ENCODE measurements at places on chromosomes 5 and 9.

GRCh38 chr5:16983022-16983639, 47.0 kb upstream of the MYO10 start:
- no peak for DNase-seq

DNA sequence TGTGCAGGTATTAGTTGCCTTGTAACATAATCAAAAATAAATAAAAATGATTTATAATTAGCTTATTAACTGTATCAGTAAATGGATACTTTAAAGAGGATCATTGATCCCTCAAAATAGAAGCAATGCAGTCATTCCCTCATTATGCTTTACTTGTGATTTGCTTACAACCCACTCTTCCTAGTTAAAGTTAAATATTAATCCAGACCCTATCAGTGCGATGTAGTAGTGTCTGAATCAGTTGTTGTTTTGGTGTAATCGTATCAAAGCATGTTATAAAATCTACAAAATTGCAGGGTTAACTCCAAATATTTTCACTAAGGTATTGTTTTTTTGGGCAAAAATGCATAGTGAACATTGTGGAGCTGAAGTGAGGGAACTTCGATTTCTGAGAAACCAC, 17.6 kb downstream of the TENT4A start:
- no peak for DNase-seq

DNA sequence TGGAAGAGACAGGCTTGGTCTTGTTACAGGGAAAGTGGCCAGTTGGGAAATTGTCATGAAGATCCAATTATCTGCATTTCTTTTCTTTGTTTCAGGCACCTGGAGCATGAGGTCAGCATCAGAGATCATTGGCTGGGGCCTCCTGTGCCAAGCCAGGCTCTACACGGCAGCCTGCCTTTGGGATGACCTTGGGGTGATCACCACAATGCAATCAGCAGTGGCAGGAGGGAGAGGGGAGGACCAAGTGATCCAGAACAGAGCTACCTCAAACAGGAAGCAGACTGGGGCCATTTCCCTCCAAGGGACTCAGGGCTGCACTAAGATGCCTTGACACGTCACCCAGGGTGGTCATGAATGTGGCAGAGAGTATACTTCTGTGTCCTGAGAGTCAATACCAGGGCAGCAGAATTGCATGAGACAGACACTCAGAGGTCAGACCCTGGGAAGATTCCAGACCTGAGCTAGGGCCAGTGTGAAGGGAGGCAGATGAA, 8.9 kb downstream of the SMIM23 start:
- no peak for DNase-seq

- DNase-seq, result no peak
Observed at GRCh38 chr5:142102980-142103740, 5.4 kb upstream of the NDFIP1 start.

- DNase-seq, result no peak
Observed at GRCh38 chr5:91848453-91848852, 465.3 kb upstream of the ARRDC3 start.

GRCh38 chr5:170246126-170246870, 13.5 kb downstream of the C5orf58 start:
- no peak for DNase-seq

GRCh38 chr9:133844881-133845410, 106.8 kb upstream of the SARDH start:
- DNase-seq, result no peak

DNA sequence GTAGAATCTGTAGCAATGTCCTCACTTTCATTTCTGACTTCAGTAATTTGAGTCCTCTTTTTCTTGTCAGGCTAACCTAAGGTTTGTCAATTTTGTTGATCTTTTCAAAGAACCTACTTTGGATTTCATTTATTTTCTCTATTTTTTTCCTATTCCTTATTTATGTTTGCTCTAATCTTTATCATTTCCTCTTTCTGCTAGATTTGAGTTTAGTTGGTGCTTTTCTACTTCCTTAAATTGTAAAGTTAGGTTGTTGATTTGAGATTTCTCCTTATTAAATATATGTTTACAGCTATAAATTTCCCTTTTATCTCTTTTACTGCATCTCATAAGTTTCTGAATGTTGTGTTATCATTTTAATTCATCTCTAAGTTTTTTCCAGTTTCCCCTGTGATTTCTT, 75.1 kb upstream of the FAM120A start:
- no peak for DNase-seq

DNA sequence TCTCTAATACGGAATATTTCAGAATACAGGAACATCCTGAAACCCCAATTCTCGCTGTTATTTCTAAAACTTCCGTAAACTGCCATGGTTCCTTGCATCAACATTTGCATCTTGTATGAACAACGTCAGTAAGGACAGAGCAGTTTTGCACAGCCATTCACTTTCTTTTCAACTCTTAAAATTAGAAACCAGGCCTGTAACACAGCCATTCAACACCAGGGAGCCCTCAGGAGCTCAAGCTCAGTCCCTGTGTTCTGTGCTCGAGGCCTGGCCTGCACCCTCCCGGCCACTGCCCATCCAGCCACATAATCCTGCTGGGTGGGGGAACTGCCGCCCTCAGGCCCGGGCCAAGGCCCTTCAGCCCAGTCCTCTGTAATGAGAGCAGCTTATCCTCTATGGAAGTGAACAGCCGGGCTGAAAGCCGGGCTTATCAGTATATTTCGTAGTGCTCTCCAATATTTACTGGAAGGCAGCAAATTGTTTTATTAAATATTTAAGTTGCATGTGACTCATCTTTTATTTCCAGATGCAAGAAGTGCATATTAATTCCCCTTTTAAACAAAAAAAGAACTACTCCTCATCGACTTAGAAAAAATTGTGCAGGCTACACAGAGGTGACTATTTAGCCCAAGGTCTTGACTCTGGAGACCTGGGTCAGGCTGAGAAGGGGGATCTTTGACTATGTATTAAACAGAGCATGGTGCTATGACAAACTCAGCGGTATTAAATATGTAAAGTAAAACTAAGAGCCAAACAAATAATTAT, 33.2 kb upstream of the SLC6A3 start:
- DNase-seq, result no peak

GRCh38 chr5:134018154-134018985, 13.6 kb upstream of the VDAC1 start:
- no peak for DNase-seq

DNA sequence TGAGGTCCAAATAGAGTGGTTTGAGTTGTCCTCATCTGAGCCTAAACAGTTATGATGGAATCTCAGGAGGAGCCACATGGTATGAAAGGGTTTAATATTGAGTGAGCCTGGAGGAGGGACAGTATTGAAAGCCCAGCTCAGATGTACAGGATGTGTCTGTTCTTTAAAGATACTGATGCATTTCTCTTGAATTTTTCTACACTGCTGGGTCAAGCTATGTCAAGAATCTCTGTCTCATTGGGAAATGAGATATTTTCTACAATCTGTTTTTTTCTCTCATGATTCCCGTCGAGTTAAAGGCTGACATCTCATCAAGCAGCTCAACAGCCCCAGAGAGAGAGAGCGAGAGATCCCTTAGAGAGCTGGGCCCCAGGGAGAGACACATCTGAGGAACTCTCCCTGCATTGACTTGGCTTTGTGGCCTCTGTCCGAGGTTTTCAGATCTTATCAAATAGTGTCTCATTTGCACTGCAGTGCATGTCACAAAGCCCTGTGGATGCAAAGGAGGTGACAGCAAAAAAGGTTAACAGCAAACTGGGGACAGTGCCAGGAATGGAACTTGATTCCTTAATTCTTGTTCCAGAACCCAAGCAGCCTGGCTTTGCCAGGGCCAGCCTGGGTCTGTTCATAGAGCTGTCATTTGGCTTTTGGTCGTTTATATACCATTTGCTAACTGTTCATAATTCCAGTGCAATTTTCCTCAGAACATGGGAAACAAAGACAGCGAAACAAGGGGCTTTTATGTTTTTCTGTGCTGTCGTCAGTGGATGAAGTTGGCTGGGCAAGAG, 19.0 kb upstream of the ACTBL2 start:
- no peak for DNase-seq

DNA sequence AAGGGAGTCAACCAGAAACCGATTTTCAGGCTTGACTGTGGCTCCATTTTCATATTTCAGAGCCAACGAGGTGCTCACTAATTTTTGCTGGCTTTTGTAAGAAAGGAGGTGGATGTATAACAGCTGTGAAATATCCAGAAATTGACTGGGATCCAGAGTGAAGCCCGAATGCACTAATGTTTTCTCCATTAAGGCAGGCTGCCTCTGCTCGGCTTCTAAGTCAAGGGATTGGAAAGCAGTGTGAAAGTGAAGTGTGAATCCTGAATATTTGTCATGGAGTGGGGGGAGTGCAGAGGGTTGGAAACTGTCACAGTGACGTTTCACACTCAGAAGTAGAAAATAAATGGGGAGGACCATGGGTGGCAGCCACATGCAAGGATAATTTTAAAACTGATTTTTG, 237.4 kb downstream of the GOLPH3 start:
- DNase-seq, result no peak

DNA sequence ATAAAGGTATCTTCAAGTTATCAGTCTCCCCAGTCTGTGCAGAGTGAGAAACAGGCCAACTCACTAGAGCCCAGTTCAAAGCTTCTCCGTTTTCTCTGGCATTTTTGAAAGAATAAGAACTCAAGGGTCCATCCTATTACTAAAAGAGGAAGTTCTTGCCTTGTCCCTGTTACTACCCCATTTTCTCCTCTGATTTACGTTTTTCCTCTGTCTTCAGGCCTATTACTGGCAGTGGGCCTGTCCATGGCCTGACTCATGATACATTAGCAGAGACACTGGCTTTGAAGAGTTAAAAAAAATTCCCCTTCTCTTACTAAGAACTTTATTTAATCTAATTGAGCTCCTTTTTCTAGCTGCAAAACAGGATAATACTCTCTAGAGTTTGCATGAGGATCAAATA, 624.0 kb upstream of the KLF4 start:
- no peak for DNase-seq

DNA sequence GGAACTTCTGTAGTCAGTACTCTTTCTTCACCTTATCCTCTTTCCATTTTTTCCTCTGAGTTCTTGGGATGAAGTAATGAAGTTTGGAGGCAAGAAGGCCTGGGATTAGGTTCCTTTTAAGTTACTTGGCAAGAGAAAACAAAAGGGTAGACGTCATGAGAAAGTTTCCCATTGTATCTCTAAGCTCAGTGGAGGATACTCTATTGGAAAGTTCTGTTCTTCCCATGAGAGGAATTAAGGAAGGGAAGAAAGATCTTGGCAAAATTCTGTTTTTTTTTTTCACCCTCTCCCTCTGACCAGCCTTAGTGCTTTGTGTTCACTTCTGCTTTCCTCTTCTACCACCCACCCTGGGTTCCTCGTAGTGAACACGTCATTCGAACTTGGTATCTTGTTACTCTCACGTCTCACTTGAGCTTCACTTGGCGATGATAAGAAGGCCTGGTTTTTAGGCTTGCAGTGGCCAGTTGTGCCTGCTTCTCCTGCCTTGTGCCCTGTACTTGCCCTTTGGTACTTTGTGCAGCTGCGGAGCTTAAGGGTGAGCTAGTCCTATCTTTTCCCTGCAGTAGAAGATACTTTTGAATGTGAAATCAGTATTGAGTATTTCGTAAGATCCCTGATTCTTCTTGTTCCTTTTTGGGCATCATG, 67.0 kb downstream of the ARHGAP26 start:
- no peak for DNase-seq

DNA sequence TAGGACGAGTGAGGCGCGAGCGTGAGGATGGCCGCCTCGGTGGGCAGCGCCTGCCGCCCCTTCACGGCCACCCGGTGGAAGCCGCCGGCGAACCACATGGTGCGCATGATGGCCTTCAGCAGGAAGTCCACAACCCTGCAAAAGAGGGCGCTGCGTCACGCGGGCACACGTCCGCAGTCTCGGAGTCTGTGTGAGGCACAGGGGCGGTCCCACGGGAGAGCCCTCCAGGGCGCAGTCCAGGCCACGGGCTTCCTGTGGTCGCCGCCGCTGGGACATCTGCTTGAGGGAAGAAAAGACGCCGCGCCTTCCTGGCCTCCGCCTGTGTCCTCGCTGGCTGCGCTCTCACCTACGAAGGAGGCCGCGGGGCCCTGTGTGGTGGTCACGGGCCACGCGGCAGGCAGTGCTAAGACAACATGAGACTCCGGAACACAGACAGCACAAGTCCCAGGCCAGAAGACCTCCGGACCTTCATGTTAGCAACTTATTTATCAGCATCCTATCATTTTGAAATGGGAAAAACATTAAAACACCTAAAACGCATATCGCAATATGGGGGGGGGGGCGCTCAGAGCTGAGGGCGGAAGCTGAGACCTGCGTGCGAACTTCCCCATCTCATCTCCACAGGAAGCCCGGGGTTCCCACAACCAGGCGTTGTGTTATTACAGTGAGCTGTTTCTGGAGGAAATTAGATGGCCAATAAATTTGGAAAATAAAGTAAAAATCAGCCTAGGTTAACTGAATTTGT, 28.8 kb downstream of the LPCAT1 start:
- DNase-seq, result no peak

GRCh38 chr5:122500245-122501088, 188.4 kb downstream of the SNCAIP start:
- peak; percentile 56 for DNase-seq

DNA sequence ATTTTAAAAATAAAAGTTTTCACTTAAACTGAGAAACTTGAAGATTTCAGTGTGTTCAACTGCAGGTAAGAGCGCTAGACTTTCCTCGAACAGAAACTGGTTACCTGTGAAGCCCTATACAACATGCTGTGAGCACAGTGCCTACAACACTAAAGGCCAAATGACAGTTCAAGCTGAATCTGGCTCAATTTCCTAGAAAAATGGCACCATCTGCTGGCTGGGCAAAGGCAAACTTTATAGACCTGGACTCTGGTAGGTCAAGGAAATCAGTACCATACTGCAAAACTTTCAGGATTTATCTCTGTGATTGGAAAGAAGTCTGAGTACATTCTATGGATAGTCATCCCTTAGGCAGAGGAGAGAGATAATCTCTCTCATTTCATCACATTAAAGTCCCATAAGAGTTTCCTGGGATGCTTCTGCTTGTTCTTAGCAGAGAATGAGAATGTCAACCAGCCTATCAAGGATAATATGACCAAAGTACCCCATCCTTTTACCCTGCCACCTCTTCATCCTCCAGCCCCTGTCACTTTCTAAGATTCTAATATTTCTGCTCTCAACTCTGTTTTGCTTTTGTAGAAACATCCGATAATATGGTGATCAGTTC, 31.8 kb upstream of the FOXB2 start:
- DNase-seq, result peak; percentile 47

DNA sequence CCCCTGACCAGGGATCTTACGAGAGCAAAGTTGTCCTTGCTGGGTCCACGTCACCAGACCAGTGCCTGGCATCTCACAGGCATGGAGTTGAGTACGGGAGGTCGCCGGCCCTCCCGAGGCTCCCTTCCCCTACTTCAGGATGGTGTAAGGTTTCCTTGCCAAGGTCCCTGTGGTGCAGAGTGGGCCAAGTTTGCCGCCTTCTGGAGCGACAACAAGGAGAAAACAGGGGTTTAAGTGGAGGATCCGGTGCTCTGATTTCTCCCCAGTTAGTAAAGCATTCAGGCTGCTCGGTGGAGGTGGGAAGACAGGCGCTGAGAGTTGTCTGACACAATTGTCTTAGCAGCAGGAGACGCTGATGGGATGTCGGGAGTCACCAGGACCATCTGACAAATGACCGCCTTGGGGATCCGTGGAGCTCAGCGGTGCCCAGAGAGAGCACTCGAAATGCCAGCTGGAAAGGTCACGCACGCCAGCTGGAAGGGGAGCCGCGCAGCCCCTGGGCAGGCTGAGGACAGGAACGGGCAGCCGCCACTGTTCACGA, 37.3 kb downstream of the ADAMTS2 start:
- peak; percentile 6 for DNase-seq

All from WTC11 (cell line).